ENCODE measurements at places on chromosomes 4 and X. TPM values are rescaled to one million over a fixed set of nuclear protein-coding genes. Genes with fewer than 3 reads are reported as not detected.

The ADH7 gene
- not detected for total RNA-seq

The SPANXA2 gene
- not detected for total RNA-seq

The GAGE12F gene
- total RNA-seq: not detected

The MAGEB1 gene
- not detected for total RNA-seq

The PRR32 gene
- not detected for total RNA-seq

DNA sequence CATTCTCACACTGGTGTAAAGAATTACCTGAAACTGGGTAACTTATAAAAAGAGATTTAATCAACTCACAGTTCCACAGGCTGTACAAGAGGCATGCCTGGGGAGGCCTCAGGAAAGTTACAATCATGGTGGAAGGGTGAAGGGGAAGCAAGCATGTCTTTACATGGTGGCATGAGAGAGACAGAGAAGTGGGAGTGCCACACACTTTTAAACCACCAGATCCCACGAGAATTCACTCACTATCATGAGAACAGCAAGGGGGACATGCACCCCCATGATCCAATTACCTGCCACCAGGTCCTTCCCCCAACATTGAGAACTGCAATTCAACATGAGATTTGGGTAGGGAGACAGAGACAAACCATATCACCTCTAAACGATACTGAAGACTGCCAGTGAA, 23.0 kb downstream of the EPGN start:
- H3K27ac ChIP-seq: no peak overlapping the region
- no peaks in the 10 kb centered on the region for H3K36me3 ChIP-seq
- peaks cover 18% of the 10 kb centered on the region for H3K27me3 ChIP-seq
- H3K4me3 ChIP-seq: no peak overlapping the region
- no peaks in the 10 kb centered on the region for H3K4me1 ChIP-seq

DNA sequence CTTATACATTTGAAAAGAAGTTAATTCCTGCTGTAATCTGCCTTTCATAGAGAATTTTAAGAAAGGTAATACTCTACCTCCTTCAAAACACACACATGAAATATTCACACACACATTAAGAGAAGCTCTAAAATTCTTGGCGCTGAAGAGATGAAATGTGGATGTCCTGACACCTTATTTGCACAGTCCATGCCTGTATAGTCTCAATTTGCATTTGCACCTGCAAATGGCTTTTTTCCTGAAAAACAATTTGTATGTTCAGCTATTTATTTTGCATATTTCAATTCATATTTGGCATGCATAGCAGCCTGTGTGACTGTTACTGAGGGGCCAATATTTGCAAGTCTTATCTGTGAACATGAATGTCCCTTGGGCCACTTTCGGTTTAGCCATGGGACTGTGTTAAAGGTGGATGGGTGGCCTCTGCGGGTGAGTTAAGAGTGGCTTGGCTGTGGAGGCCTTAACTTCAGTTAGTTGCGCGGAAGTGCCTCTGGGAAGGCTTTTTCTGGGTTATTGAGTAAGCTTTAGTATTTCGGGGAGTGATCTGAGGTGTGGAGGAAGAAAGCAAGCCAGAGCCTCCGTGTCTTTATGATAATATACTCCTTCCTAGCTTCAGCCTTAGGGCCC, 443.3 kb upstream of the FAT1 start:
- H3K27ac ChIP-seq: no peak overlapping the region
- no peaks in the 10 kb centered on the region for H3K4me1 ChIP-seq
- no peak for DNase-seq
- H3K27me3 ChIP-seq: no peaks in the 10 kb centered on the region
- no peaks in the 10 kb centered on the region for H3K36me3 ChIP-seq

- no peaks in the 10 kb centered on the region for H3K4me1 ChIP-seq
- no peak for DNase-seq
These were observed 25.5 kb upstream of the LRCH2 start for GRCh38 chrX:115259238-115259875.

DNA sequence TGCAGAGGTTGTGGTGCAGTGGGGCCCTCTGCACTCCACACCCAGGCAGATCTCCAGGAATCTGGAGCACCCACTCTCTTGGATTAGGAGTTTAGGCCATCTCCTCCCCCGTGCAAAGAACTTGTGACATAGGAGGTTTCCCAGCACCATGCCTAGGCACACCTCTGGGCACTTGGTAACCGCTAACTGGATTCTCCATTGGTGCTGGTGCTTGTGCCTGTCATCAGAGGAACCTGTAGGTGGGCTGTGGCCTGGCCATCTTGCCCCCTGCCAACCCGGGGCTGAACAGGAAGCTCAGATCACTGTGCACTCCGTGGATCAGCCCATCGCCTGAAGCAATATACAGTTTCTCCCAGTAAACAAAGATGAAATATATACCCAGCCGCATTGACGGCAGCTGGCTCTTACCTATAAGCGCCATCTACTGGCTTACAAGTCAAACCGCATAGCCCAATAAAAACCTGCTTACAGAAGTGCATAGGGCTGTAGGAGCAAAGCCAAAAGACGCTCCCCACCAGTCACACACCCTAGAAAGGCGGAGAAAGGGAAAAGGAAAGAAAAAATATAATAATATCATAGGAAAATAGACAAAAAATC, 19.1 kb upstream of the TEX13B start:
- H3K27ac ChIP-seq: no peak overlapping the region
- H3K4me3 ChIP-seq: no peak overlapping the region
- H3K36me3 ChIP-seq: no peaks in the 10 kb centered on the region
- H3K4me1 ChIP-seq: no peaks in the 10 kb centered on the region
- DNase-seq: no peak

DNA sequence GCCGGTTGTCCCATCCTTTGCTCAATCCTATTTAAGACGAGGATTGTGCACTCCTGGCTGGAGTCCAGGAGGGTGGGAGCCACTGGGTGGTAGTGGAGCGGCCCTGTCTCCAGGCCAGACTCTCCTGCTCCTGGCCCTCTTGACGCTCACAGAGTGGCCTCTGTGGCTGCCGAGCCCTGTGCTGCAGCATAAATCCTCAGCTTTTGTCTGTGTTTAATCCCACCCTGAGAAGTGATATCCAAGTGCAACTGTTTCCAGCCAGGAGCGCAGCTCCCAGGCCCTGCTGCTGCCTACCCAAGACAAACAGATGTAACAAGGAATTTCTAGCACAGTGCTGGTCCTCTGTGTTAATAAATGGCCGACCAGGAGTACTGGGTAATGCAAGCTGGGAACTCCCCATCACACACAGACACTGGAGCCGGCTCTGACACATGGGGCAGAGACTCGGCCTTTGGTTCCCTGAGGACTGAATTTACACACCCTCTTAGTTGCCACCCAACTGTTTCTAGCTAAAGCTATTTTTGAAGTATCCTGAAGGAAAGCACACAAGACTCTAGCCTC, 85.3 kb downstream of the GATB start:
- no peak overlapping the region for H3K4me3 ChIP-seq
- H3K36me3 ChIP-seq: no peaks in the 10 kb centered on the region
- H3K4me1 ChIP-seq: no peaks in the 10 kb centered on the region
- H3K27me3 ChIP-seq: no peaks in the 10 kb centered on the region
- no peak for DNase-seq
- H3K27ac ChIP-seq: no peak overlapping the region

DNA sequence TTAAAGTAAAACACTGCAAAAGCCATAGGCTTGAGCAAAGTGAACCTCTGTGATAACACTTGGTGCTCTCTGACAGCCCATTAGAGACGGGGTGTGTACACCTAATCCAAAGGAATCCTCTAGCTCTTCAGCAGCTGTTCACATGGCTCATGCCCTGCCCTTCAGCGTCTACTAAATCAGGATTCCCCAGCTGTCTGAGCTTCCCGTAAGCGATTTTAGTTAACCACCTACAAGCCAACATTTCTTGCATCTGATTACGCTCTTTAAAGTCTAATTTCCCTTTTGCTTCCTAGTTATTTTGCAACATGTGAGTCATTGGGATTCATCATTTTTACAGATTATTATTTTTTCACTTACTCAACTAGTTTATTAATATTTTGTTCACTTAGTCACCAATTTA, 6.5 kb downstream of the DMD start:
- no peak overlapping the region for H3K4me3 ChIP-seq
- no peaks in the 10 kb centered on the region for H3K4me1 ChIP-seq
- no peaks in the 10 kb centered on the region for H3K27me3 ChIP-seq

- no peaks in the 10 kb centered on the region for H3K27me3 ChIP-seq
- H3K4me1 ChIP-seq: no peaks in the 10 kb centered on the region
- no peak for DNase-seq
- H3K36me3 ChIP-seq: no peaks in the 10 kb centered on the region
- no peak overlapping the region for H3K4me3 ChIP-seq
These were observed 73.7 kb upstream of the WDR44 start for GRCh38 chrX:118272242-118272641.

DNA sequence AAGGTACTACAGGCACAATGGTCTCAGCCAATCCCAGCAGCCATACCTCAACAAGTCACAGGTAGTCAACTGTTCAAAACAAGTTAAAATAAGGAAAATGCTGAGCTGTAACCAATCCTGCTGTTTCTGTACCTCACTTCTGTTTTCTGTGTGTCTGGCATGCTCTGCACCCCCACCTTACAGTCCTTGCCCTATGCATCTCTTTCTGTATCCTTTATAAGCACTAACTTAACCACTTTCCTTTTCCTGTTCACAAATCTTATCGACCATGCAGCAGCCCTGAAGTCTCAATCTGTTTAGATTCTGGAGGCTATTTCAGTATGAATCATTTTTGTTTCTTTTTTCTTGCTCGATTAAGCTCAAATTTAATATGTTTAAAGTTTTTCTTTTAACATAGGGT, 12.5 kb upstream of the FAM13A start:
- no peaks in the 10 kb centered on the region for H3K27me3 ChIP-seq
- no peak for DNase-seq
- H3K4me1 ChIP-seq: peaks cover 3% of the 10 kb centered on the region
- no peak overlapping the region for H3K4me3 ChIP-seq
- no peak overlapping the region for H3K27ac ChIP-seq

GRCh38 chrX:27680726-27681125, 90.6 kb downstream of the DCAF8L2 start:
- no peaks in the 10 kb centered on the region for H3K4me1 ChIP-seq
- H3K27ac ChIP-seq: no peak overlapping the region
- no peaks in the 10 kb centered on the region for H3K36me3 ChIP-seq
- DNase-seq: no peak
- H3K27me3 ChIP-seq: no peaks in the 10 kb centered on the region

GRCh38 chrX:149910178-149910695, 19.1 kb upstream of the HSFX4 start:
- H3K27ac ChIP-seq: no peak overlapping the region
- H3K4me3 ChIP-seq: no peak overlapping the region
- peaks cover 2% of the 10 kb centered on the region for H3K4me1 ChIP-seq

All from activated CD4-positive, alpha-beta memory T cell treated with anti-CD3 and anti-CD28 coated beads, Interleukin-2, amount 10 ng/mL, durations not matched to agents 7 days and 5 days (primary cell).